ENCODE measurements at places on chromosomes 3 and 15.

GRCh38 chr15:92638291-92638708, 17.3 kb downstream of the FAM174B start:
- DNase-seq, result no peak

DNA sequence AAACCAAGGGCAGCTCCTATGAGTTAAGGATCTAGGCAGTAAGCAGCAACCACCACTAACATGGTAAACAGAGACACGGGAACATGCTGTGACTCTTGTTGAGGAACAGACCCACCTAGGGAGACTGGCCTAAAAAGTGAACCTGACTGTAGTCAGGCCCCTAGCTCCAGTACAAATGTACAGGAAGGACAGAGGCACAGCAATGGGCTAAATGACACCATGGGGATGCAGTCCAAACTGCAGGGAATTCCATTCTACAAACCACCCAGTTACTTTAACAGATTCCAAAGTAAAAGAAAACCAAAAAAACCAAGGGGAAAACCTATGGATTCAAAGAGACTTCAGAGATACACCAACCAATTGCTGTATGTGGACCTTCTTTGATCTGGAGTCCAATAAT, 28.2 kb upstream of the CGNL1 start:
- DNase-seq, result no peak

GRCh38 chr3:98440283-98440682, 22.7 kb upstream of the OR5K1 start:
- DNase-seq, result no peak

- no peak for DNase-seq
Measured at GRCh38 chr3:43879166-43879565, 188.4 kb downstream of the ABHD5 start.

DNA sequence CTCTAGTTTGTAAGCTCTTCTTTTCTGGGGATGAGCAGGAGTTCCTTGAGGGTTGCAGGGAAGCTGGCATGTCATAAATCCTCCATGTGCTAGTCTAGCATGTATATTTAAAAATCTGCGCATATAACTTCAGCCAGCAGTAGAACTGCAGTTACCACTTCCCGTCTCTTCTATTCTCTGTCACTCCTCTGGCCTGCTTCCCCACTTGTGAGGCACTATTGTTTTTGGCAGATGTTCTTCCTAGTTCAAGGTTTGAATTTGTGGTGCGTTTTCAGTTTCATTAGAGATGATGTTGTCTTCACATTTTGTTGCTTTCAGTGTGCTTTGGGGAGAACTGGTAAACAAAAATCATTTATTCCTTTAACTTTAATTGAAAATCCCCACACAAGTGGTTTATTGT, 169.1 kb upstream of the ZPLD1 start:
- no peak for DNase-seq

GRCh38 chr3:187051066-187051465, 88.2 kb downstream of the RPL39L start:
- no peak for DNase-seq

GRCh38 chr3:40752492-40752891, 227.7 kb downstream of the ZNF621 start:
- DNase-seq, result no peak

- DNase-seq, result no peak
Measured at GRCh38 chr15:24898715-24899272, 56.0 kb upstream of the SNRPN start.

DNA sequence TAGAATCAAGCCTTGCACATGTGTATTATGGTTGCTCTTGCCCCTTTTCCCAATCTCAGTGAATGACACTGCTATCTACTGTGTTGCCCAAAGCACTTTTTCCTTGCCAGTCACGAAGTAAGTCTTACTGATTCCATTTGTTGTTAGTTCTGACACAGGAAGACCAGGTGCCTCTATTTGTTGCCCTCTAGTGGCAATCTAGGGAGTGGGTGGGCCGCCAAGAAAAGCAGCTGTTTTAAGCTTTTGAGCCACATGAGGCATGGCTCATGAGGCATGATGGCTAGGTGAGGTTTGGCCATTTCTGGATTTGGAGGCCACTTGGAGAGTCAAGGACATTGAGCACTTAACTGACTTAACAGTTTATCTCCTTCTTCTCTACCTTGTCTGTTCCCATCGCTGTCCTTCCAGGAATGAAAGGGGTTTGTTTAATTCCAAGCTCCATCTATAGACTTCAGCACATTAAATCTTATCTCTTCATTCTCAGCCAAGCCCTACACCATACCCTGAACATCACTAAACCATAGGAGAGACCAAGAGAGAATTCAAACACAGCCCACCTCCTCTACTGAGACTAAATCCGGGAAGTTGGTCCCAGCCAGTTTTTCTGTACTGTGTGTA, 103.1 kb downstream of the HCN4 start:
- no peak for DNase-seq

GRCh38 chr3:47414666-47415587, 34.1 kb downstream of the PTPN23 start:
- DNase-seq, result no peak

DNA sequence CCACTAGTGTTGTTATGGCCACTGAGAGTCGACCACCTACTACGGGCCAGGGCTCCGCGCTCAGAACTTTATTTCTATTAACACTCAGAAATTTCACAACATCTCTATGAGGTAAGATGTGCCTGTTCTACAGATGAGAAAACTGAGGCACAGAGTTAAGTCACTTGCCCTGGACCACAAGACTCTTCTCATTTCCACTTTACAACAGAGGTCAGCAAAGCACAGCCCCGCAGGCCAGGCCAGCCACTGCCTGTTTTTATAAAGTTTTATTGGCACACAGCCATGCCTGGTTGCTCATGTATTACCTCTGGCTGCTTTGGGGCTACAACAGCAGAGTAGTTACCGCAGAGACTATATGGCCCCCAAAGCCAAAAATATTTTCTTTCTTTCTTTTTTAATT, 503.6 kb downstream of the SHQ1 start:
- no peak for DNase-seq

DNA sequence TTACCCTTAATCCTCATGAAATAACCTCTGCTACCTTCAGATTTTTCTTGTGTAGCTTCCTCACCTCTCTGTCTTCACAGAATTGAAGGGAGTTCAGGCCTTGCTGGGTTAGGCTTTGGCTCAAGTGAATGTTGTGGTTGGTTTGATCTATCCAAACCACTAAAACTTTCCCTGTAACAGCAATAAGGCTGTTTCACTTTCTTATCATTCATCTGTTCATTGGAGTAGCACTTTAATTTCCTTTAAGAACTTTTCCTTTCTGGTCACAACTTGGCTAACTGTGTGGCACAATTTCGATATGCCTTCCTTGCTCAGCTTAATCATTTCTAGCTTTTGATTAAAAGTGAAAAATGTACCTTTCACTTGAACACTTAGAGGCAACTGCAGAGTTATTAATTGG, 129.8 kb downstream of the NR1I2 start:
- no peak for DNase-seq

DNA sequence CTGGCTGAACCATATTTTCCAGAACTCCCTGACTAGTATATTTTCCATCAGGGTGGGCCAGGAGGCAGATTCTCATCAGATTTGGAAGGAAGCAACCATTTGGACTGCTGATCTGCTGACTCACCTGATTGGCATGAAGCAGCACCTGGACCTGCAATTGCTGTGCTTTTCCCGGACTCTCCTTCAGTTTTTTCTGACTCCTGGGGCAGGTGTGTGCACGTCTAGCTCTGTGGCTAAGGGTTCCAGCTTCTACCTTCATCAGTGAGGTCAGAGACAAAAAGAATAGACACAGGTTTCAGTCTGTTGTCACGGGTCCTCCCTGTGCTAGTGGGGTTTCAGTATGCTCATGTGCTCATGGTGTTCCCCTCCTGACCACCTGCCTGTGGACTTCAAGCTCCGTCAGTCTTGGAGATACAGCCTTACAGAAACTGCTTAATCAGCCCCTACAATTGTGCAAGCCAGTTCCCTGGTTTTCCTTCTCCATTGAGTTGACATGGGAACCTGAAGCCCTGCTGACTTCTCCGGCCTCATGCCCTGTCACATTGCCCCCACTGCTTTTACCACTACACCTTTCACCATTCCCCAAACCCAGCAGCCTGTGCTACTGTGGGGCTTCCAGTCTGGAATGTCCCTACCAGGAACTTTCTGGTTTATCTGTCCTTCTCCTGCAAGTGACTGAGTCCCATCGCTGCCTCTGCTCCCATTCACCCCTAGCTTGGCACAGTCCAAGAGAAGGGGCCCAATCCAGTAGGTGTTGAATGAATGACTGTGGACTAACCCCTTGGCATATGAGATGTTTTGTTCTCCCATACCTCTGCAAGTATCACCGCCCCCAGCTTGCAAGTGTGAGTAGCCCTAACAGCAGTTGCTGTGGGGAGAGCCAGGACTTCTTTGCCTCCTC, 31.7 kb downstream of the HMCES start:
- DNase-seq, result no peak

GRCh38 chr3:43996379-43997301, 245.0 kb upstream of the TOPAZ1 start:
- peak; percentile 54 for DNase-seq

GRCh38 chr15:57651445-57651844, 55.1 kb upstream of the POLR2M start:
- DNase-seq, result no peak
